ENCODE measurements at places on chromosomes 5 and 9.
A peak's percentile ranks its signal among the peaks of the same experiment; 100 is the strongest.

DNA sequence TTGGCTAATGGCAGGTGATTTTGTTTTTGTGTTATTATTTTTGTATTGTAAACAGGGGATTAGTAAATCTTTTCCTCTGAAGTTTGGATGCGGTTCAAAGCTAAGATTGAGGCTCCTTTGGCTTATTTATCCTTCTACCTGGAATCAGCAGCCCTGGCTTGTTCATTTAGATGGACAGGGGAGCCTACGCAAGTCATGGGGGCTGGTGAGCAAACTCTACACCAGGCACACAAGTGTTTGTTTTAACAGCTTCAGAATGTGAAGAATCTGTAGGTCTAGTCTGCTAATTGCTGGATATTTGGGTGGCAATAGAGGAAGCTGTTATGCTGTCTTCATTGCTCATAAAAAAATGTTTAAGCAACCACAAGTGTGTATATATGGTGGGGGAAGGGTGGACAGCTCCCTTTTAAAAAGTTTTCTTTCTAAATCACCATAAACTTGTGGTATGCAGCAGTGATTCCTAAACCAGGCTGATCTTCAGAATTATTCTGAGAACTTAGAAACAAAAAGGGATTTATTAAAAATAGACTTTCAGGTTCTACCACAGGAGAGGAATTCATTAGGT is 20.7 kb downstream of the ZNF462 start:
- DNase-seq: no peak

- DNase-seq: peak; percentile 60
These were observed 98.5 kb upstream of the SPATA31C2 start for GRCh38 chr9:88236511-88237478.

- no peak for DNase-seq
These were observed 49.4 kb downstream of the GGTA1 start for GRCh38 chr9:121450241-121450640.

DNA sequence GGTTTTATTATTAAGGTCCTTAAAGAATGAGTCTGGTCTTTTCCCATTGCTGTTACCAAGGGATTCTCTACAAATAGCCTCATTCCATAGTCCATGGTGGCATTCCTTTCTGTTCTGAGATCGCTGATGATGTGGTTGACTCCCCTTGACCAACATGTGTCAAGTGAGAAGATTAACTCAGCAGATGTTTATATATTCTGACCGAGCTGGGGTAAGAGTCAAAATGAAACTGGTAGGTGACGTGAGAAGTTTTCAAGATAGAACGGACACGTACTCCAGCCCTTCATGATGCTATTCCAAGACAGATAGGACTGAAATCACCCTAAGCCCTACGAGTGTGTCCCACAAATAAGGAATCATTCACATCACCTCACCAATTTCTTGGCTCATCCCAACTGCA is 155.5 kb upstream of the WWC1 start:
- no peak for DNase-seq

GRCh38 chr9:115923903-115924668 is 229.5 kb upstream of the PAPPA start:
- no peak for DNase-seq

Data from pons (tissue), 1 donor.